NCI-H2081 (cell line): ENCODE measurements at places on chromosomes 2 and 18.

- no peak for DNase-seq
Observed at GRCh38 chr18:77039196-77040130, 93.1 kb downstream of the MBP start.

DNA sequence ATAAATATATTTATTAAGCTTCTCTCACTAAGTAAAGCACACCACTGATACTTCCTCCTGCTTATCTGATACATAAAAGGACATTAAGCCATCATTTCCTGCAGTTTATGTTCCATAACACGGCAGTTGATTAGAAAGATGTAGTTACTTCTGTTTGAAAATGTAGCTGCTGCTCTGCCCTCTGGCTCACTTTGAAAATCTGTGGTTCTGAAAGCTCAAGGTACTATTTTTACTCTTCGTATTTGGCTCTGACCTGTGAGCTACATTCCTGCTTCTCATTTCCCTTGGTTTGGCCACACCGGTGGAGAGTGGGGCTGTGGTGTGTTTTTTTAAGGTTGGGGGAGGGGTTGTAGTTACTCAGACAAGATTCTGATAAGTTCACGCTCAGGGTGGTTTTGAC, 12.8 kb upstream of the TTN start:
- no peak for DNase-seq

- no peak for DNase-seq
Observed at GRCh38 chr2:224033601-224034000, 5.5 kb downstream of the SERPINE2 start.

DNA sequence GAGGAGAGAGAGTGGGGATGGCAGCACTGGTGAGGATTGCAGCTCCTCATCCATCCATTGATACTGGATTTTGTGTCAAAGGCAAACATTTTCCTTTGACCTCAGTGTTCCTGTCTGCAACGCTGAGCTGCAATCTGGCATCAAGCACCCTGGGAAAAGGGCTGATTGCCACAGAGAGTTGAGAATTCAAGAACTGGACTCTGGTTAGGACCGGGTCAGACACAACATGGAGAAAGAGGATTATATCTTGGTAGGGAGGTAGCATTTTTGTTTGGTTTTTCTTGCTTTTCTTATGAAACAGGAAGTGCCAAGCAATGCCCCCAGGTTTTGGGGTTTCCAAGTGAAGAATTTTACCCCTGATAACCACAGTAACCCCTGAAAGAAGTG, 81.9 kb upstream of the PKDCC start:
- no peak for DNase-seq

- DNase-seq, result no peak
Observed at GRCh38 chr18:49519101-49519971, 32.3 kb upstream of the C18orf32 start.

- no peak for DNase-seq
Observed at GRCh38 chr2:70657246-70657645, 103.6 kb upstream of the TGFA start.

DNA sequence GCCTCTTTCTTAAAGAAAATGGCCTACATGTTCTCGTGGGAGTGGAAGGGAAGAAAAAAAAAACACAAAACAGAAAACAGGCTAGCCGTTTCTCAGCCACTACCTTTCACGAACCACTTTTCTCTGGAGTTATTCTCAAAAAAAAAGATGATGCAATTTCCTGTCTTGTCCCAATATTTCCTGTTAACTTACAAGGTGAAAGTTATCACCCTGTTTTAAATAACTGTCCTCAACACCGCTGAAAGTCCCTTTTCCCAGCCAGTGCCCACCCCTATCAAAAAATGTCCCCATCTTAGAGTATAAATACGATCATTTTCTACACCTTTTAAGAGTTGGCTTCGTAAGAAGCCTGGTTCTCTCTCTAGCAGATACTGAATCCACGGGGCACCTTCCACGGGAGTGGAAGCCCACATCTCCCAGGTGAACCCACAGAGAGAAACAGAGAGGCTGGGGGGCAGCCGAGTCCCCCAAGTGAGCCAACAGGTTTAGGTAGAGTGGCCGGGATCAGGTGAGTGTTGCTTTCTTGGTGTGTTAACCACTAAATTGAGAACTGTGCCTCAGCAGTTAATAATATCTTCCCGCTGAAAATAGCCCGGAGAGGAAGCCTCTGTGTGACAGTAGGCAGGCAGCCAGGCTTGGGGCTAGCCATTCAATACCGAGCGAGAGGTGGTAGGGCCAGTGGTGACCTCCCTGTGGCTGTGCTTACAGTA, 15.9 kb downstream of the SMAD7 start:
- DNase-seq, result no peak

DNA sequence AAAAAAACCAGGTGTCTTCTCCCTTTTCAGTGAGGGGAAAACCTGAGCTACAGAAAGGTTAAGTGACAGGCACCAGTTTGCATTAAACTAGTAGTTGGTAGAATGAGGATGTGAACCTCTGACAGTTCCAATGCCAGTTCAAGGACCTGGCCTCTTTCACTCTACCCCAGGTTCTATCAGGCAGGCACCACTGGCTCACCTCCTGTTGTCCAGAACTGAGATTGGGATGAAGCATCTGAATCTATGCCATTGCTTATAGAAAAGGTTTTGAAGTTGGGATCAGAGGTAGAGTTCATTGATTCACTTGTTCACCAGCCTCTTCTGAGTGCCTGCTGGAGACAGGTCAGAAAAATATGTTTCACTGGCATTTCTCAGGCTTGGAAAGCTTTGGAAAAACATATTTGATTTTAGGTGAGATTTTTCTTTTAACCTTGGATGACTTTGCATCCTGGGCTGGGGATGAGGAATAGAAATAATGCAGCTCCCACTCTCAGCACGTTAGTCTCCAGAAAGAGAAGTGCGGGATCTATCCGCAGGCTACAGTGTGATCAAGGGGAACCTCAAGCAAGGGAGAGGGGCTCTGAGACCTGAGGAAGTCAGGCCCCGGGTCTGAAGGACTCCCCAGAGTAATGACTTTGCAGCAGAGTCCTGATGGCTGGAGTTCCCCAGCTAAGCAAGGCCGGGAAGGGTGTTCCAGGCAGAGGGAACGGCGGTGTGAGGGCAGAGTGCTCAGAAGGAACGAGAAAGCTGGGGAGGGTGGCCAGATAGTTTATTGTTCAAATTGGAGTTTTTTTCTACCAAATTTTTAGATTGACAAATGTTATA, 250.3 kb downstream of the MYCN start:
- DNase-seq, result no peak

DNA sequence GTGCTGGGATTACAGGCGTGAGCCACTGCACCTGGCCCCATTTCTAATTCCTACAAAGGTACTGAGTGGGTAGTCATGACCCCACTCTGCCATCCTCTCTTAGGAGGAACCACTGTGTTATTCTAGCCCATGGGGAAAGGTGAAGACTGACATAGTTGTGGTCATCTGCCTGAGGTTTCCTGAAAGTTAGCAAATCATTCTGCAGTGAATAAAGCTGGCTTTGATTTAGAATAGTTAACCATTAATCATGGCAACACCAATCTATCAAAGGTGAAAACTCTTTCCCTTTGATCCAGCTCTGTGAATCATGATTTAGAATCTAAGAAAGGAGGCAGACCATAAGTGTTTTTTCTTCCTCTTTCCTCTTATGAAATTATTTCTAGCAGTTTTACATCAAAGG, 50.8 kb downstream of the SUMO1 start:
- no peak for DNase-seq

GRCh38 chr18:26536032-26536431, 12.3 kb downstream of the KCTD1 start:
- DNase-seq, result no peak

- no peak for DNase-seq
Observed at GRCh38 chr2:236545248-236545658, 24.4 kb upstream of the ACKR3 start.

DNA sequence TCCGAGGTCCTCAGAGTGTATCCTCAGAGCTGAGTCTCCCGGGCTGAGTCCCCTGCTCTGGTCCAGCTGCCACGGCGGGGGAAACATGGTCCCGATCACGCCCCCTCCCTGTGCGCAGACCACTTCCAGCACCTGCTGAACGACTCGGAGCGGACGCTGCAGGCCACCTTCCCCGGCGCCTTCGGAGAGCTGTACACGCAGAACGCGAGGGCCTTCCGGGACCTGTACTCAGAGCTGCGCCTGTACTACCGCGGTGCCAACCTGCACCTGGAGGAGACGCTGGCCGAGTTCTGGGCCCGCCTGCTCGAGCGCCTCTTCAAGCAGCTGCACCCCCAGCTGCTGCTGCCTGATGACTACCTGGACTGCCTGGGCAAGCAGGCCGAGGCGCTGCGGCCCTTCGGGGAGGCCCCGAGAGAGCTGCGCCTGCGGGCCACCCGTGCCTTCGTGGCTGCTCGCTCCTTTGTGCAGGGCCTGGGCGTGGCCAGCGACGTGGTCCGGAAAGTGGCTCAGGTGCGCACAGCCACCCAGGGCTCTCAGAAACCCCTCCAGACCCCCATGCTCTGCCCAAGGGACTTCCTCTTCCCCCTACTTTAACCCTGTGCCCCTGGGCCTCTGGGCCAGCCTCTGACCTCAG, 26.7 kb downstream of the GPC1 start:
- no peak for DNase-seq

DNA sequence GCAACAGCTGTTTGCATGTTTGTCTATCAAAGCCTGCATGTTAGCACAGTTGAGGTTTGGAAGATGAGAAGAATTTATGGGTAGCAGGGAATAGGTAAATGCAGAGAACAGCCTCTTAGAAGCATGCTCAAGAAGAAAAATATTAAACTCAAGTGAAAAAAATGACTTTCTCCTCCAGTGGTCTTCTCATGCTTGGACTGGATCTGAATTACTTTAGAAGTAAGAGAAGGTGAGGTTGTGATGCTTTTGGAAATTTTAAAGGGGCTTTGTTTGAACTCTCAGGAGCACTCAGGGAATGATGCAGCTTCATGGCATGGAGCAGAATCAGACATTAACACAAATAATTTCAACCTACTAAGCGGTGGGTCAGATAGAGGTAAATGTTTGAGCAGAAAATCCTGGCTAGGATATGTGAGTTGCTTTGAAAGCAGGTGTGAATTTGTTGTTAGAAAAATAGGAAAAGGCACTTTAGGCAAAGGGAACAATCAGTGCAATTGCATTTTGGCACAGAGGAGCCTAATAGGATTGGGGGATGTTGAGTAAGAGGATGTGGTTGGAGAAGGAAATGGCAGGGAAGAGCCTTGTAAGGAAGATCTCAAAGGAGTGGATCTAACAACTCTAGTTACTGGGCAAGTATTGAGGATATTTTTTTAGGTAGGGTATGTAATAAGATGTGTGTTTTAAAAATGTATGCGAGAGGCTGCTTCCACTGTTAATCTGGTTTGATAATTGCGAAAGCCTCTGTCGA, 76.3 kb downstream of the DDX1 start:
- no peak for DNase-seq

- DNase-seq, result no peak
Observed at GRCh38 chr2:222436040-222436413, 11.7 kb downstream of the SGPP2 start.

- DNase-seq, result no peak
Observed at GRCh38 chr2:181371782-181372645, 85.2 kb upstream of the ITGA4 start.

- DNase-seq, result no peak
Observed at GRCh38 chr2:202158796-202159195, 79.6 kb downstream of the SUMO1 start.

- no peak for DNase-seq
Observed at GRCh38 chr2:45786030-45786835, 134.8 kb downstream of the PRKCE start.

DNA sequence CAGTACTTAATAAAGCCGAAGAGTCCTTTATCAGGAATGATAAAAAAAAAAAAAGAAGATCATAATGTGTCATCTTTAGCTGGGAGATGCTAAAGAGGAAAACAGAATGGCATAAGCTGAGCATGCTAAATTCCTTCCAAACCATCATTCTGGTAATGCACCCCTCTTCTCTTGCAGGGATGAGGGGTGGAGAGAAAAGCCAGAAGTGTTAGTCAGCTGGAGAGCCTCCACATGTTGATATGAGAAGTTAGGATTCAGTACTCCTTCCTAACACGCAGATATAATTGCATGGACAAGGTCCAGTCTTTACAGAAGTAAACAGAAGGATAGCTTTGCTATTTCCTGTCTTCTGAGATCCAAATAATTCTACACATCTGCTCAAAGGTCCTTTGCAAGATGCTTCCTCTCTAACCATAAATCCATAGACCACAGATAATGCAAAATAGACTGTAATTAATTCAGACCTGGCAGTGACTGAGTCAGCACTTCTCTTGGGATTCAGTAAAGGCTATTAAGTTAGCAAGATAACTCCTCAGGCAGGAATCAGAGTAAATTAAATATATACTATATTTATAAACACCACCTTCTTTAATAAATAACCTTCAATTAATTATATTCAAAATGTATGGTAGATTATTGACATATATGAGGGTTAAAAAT, 930.0 kb upstream of the KLHL29 start:
- no peak for DNase-seq

DNA sequence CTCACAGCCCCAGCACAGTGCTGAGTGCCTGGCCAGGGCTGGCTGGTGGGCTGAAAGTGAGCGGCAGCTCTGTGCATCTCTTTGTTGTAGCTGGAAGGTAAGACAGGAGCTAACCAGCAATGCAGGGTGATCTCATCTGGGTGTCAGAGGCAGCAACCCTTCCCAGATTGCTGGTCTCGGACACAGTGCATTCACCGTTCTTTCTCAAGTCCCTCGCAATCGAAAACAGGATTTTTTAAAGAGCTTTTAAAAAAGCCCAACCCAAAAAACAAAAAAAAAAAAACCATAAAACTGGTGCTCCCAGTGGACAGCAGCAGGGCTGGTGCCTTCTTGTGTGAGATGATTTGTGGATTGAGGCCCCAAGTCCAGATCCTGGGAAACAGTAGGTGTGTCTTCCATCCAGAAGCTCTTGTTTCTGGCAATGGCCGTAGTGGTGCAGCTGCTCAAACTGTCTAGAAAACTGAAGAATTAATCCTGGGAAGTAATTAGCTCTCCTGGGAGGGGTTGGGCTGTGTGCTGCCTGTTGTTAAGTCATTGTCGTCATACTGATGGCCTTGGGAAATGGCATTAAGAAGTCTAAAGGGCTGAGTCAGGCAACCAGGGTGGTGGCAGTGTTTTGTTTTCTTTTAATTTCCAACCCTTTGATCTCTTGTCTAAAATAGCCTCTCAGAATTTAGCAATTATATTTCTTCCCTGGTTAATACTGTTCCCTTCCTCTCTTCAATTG, 156.7 kb downstream of the KLHL29 start:
- peak; percentile 63 for DNase-seq
